Left lobe of liver (tissue), 2 donors: ENCODE measurements at places on chromosomes 5 and 9. TPM values are rescaled to one million over a fixed set of nuclear protein-coding genes. Genes with fewer than 3 reads are reported as not detected.

- DNase-seq, result no peak
Observed at GRCh38 chr5:154442801-154443200, 3.0 kb upstream of the SAP30L start.

DNA sequence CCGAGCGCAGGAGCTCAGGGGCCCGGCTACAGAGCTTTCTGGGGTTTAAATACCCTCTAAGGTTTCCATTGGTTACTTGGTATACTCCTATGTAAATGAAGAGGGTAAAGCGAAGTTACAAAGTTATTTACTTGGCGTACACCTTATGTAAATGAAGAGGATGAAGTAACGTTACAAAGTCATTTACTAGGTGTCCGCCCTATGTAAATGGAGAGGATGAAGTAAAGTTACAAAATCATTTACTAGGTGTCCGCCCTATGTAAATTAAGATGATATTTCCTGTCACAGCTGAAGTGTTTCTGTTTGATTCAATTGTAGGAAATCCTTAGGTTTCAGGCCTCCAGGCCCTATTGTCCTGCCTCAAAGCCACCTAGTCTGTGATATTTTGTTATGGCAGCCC is 358.2 kb downstream of the MTRR start:
- DNase-seq, result no peak

FGF10 gene
- 0.08 TPM for total RNA-seq

CDC25C gene
- not detected for total RNA-seq

C9orf50 gene
- total RNA-seq, result not detected

DNA sequence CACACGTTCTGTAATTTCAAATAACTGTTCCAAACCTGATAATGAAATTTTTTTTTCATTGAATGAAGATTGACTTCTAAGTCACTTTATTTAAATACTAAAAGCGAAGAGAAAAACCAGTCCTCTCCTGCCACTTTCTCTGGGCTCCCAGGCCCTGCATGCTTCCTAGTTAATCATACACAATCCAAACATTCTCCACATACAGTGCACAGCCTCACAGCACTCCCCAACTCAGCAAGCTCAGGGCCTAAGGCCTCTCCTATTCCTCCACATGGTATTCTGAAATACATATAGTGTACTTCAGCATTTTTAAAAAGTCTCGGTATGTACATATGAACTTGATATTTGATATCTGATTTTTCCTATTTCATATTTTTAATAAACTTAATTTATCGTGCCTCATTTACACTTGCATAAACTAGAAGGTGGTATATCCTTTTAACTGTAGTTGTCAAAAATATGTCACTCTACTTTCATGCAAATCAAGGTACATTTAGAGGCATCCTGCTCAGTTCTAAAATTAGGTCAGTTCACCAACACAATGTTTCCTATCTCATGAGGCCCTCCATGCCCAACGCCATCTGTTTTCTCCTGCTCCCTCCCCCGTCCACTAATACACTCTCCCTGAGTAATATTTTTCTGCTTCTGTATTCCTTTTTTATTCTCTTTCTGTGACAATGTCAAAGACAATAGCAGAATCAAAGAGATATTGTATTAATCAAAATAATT is 206.7 kb downstream of the ARRDC3 start:
- DNase-seq, result no peak

GRCh38 chr5:103402851-103403250 is 144.3 kb downstream of the MACIR start:
- DNase-seq, result no peak

- DNase-seq, result no peak
Observed at GRCh38 chr5:107241841-107242240, 428.9 kb downstream of the EFNA5 start.

CDHR2 gene
- 87.3 TPM for total RNA-seq

DNA sequence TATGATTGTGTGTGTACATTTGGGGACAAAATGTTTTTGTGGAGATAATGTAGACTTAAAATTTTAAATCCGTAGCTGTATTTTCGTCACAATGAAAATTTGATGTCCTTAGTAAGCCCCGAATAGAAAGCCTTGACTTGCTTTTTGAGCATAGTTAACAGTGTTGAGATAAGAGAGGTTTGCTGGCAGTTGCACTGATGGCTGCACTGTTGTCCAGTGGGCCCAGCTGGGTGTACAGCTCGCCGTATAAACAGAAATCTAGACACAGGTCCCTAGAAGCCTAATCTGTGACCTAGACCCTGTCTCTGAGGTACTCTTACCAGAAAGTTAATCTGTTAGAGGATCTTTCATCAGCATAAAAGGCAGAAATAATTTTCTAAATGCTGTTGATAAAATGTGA is 271.3 kb upstream of the DMRT1 start:
- DNase-seq, result no peak
